ENCODE measurements at places on chromosomes 5 and 9. TPM values are rescaled to one million over a fixed set of nuclear protein-coding genes. Genes with fewer than 3 reads are reported as not detected.

DNA sequence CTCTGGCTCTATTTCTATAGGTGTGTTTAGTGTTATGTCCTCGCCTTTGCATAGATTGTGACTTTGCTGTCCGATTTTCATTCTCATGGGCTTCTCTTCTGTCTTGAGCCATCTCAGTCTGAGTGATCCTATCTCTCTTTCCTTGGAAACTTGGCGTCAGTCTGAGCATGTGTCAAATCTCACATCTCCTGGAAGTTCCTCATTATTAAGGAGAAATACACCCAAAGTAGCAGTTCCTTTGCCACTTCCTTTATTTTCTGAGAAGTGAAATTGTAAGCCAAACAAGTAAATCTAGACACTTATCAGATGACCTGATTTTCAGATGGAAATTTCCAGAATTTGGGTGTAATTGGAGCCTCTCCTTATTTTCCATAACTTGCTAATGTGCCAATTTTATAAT is 126.9 kb upstream of the ANKH start:
- H3K36me3 ChIP-seq: peaks cover 3% of the 10 kb centered on the region
- no peak overlapping the region for H3K27ac ChIP-seq
- peaks cover 25% of the 10 kb centered on the region for H3K27me3 ChIP-seq

DNA sequence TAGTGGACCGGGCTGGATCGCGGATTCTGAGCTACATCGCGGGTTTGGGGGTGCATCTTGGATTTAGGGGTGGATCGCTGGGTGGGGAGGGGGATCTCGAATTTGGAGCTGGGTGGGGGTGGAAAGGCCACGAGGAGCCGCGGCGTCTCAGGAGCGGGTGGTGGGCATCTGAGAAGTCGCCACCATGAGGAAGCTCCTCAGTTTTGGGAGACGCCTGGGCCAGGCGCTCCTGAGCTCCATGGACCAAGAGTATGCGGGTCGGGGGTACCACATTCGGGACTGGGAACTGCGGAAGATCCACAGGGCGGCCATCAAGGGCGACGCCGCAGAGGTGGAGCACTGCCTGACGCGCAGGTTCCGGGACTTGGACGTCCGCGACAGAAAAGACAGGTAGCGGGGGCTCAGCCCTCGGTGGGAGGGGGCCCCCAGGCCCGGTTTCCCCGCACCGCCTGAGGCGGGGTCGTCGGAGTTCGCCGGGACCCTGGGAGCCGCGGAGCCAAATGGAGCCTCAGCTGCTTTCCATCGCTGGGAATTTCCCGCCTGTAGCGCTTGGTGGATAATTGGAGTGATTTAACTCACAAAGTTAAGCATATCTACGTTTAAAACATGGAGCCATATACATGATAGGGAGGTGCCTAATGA is 376 bp downstream of the ANKRD18B start:
- no peaks in the 10 kb centered on the region for H3K36me3 ChIP-seq
- H3K27ac ChIP-seq: peak overlapping the region; percentile 72
- peak; percentile 70 for DNase-seq
- peak overlapping the region; percentile 88 for H3K4me3 ChIP-seq
- peaks cover 60% of the 10 kb centered on the region for H3K27me3 ChIP-seq

GRCh38 chr5:34652914-34653313 is 3.2 kb upstream of the RAI14 start:
- peaks cover 51% of the 10 kb centered on the region for H3K27me3 ChIP-seq
- H3K4me3 ChIP-seq: no peak overlapping the region
- DNase-seq: no peak
- H3K36me3 ChIP-seq: no peaks in the 10 kb centered on the region
- peaks cover 15% of the 10 kb centered on the region for H3K4me1 ChIP-seq

DNA sequence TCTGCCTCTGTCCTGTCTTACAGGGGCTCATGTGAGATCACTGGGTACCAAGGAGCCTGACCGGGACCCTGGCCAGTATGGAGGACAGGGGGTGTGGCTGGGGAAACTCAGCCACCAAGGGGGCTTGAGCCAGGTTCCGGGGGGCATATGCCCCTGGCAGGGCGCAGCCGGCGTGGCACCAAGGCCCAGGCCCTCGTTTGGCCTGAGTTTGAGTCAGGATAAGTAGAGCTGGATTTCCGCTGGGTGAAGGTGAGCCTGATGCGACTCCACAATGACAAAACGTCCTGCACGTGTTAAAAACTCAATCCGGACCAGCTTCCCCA is 616 bp upstream of the TSPAN17 start:
- H3K4me3 ChIP-seq: peak overlapping the region; percentile 91
- DNase-seq: no peak
- peaks cover 9% of the 10 kb centered on the region for H3K36me3 ChIP-seq

GRCh38 chr9:87657190-87657589 is 68.7 kb upstream of the CTSL start:
- no peak overlapping the region for H3K4me3 ChIP-seq
- no peak overlapping the region for H3K27ac ChIP-seq
- no peaks in the 10 kb centered on the region for H3K27me3 ChIP-seq
- no peaks in the 10 kb centered on the region for H3K4me1 ChIP-seq
- no peak for DNase-seq

GRCh38 chr5:98497418-98497817 is 276.0 kb upstream of the RGMB start:
- no peaks in the 10 kb centered on the region for H3K36me3 ChIP-seq
- H3K4me1 ChIP-seq: peaks cover 7% of the 10 kb centered on the region
- no peak overlapping the region for H3K27ac ChIP-seq
- DNase-seq: no peak

GRCh38 chr5:36605241-36605640 is 1.2 kb upstream of the SLC1A3 start:
- peaks cover 16% of the 10 kb centered on the region for H3K4me1 ChIP-seq
- no peak overlapping the region for H3K27ac ChIP-seq
- no peak overlapping the region for H3K4me3 ChIP-seq
- peaks cover 52% of the 10 kb centered on the region for H3K27me3 ChIP-seq
- H3K36me3 ChIP-seq: no peaks in the 10 kb centered on the region

- no peak overlapping the region for H3K27ac ChIP-seq
- no peak for DNase-seq
- no peaks in the 10 kb centered on the region for H3K36me3 ChIP-seq
- H3K4me3 ChIP-seq: no peak overlapping the region
- no peaks in the 10 kb centered on the region for H3K27me3 ChIP-seq
Observed at GRCh38 chr9:28378231-28378630, 805.0 kb upstream of the C9orf72 start.

- H3K27me3 ChIP-seq: peaks cover 8% of the 10 kb centered on the region
- H3K4me1 ChIP-seq: no peaks in the 10 kb centered on the region
- no peaks in the 10 kb centered on the region for H3K36me3 ChIP-seq
- no peak overlapping the region for H3K4me3 ChIP-seq
- no peak overlapping the region for H3K27ac ChIP-seq
Observed at GRCh38 chr5:159547466-159548195, 217.3 kb upstream of the IL12B start.

DNA sequence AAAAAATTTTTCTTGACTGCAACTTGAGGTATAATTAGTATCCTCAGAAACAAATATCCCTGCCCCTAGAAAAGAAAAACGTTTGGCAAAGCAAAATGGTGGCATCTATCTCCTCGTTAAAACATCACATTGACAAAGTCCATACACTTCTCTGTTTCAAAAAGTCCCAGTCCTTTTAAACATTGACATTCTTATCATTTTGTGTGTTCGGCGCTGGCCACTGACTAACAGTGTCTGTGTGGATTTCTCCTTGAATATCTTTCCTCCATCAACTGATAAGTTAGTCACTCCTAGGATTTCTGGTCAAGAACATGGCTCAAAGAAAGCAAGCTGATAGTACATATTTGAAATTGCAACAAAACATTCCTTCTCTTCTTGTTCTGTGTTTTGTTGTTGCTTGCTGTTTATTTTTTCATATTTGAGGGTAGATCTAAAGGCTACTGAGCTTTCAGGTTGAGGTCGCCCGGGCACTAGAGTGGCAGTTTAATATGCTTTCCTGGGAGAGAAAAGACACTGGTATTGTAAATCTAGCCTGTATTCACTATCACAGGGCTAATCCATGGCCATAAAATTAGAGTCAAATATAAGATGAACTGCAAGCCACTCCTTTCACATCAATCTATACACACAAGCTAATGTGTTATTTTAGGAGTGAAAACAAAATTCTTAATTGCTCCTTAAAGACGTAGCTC is 8.5 kb upstream of the PPIC start:
- peaks cover 21% of the 10 kb centered on the region for H3K27me3 ChIP-seq
- H3K27ac ChIP-seq: no peak overlapping the region
- H3K4me1 ChIP-seq: no peaks in the 10 kb centered on the region
- no peak overlapping the region for H3K4me3 ChIP-seq
- H3K36me3 ChIP-seq: no peaks in the 10 kb centered on the region

DNA sequence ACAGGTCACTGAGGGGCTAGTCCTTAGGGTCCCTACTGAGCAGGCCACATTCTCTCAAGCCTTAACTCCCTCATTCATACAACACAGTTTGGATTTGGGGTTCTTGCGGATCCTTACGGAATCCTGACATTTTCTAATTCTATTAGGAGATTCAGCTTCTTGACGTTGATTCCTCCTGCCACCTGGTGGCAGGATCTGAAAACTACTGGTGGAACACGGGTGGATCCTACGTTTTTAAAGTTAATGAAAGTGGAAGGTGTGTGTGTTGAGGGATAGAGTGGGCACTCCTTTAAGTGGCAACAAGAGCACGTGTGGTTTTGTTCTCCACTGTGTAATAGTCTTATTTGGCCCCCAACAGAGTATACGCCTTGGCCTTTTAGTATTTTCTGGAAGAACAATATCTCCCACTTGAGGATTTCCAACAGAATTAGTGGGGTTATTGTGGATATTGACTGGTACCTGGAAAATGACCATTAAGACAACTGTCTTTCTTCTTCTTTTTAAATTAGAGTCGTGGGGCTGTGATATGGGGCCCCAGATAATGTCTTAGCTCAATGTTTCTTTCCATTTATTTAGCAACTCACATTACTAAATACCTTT is 25.2 kb downstream of the SLC28A3 start:
- H3K36me3 ChIP-seq: no peaks in the 10 kb centered on the region
- H3K27me3 ChIP-seq: no peaks in the 10 kb centered on the region
- H3K27ac ChIP-seq: no peak overlapping the region
- peaks cover 19% of the 10 kb centered on the region for H3K4me1 ChIP-seq
- peak; percentile 89 for DNase-seq

GRCh38 chr9:96867079-96867804 is 12.9 kb upstream of the ZNF782 start:
- DNase-seq: no peak
- H3K4me3 ChIP-seq: no peak overlapping the region
- H3K36me3 ChIP-seq: no peaks in the 10 kb centered on the region

- DNase-seq: no peak
- H3K36me3 ChIP-seq: no peaks in the 10 kb centered on the region
- H3K27me3 ChIP-seq: peaks cover 22% of the 10 kb centered on the region
- H3K27ac ChIP-seq: no peak overlapping the region
- H3K4me3 ChIP-seq: no peak overlapping the region
Observed at GRCh38 chr5:79119486-79119885, 7.9 kb downstream of the BHMT start.

DNA sequence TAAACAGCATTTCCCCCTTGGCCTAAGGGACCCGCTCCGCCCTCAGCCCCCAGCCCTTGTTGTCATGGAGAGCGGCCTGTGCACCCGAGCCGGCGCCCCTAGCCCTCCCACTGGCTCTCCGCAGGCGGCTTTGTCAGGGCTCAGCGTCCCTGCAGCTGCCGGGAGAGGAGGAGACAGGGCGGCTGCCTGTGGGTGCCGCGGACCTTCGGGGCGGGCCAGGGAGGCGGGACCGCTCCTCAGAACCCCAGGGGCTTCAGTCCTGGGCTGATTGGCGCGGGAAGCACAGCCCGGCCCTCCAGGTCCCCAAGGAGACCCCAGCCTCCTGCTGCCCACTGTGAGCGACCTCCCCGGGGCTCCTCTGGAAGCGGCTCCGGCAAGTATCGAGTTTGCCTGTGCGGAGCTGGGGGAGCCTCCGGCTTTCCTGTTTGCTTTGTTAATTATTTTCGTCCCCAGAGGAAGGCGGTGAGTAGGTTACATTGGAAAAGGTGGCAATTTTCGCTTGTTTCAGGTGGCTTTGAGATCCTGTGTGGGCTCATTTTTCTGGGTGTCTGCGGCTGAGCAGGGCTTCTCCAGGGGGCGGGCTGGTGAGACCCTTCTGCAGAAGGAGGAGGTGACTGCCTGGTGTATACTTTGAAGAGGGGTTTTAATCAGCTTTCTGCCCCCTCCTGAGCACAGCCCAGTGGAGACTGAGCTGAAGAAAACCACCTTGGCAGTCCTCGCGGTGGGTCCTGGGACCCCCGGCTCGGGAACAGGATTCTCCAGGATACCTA is at the start of gene FGD3:
FGD3 (plus strand) TSS at position 256 of the 770 bp plus-strand sequence. CDS start 28,734 bp downstream, outside the sequence.
- H3K36me3 ChIP-seq: peaks cover 2% of the 10 kb centered on the region
- peak; percentile 85 for DNase-seq
- peak within 1 kb of the TSS; percentile 49 for H3K27ac ChIP-seq
- peak within 1 kb of the TSS; percentile 88 for H3K4me3 ChIP-seq
- H3K27me3 ChIP-seq: peaks cover 14% of the 10 kb centered on the region

DNA sequence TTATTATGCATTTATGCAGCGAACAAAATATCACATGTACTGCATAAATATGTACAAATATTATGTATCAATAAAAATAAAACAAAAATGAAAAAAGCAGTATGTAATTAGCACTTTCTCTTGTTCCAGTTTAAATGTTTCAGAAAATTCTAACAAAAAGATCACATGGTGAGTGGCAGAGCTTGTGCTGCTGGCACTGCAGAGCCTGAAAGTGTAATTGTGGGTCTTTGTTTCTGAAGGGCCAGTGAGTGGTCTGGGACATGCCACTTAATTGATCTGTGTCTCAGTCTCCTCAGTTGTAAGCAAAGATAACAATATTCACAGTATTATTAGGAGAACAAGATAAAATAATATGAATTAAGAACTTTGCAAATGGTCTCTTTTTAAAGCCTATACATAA is 39.5 kb upstream of the RAI14 start:
- H3K27ac ChIP-seq: no peak overlapping the region
- no peak for DNase-seq
- H3K27me3 ChIP-seq: no peaks in the 10 kb centered on the region
- H3K4me1 ChIP-seq: peaks cover 1% of the 10 kb centered on the region

GRCh38 chr9:91948597-91949391 is 1.2 kb downstream of the ROR2 start:
- peak; percentile 81 for DNase-seq
- no peaks in the 10 kb centered on the region for H3K36me3 ChIP-seq
- H3K27ac ChIP-seq: no peak overlapping the region
- peaks cover 6% of the 10 kb centered on the region for H3K4me1 ChIP-seq

GRCh38 chr5:85614489-85614888 is 1003.3 kb upstream of the COX7C start:
- no peaks in the 10 kb centered on the region for H3K36me3 ChIP-seq
- no peak overlapping the region for H3K4me3 ChIP-seq
- H3K27ac ChIP-seq: no peak overlapping the region
- no peaks in the 10 kb centered on the region for H3K4me1 ChIP-seq
- no peaks in the 10 kb centered on the region for H3K27me3 ChIP-seq

GRCh38 chr5:33850100-33850594 is 41.6 kb downstream of the ADAMTS12 start:
- H3K4me1 ChIP-seq: peaks cover 9% of the 10 kb centered on the region
- peak overlapping the region; percentile 45 for H3K27ac ChIP-seq
- peak overlapping the region; percentile 46 for H3K4me3 ChIP-seq
- DNase-seq: peak; percentile 75

Gene PCDHGC3
- 0.24 TPM for total RNA-seq

Gene NEUROG1
- total RNA-seq: not detected

Gene SARDH
- total RNA-seq: 0.54 TPM

Gene FGF1
- not detected for total RNA-seq

Gene MARVELD2
- total RNA-seq: 0.36 TPM

Gene PCA3
- total RNA-seq: not detected

Gene GPR151
- total RNA-seq: not detected

Gene DMRTA1
- not detected for total RNA-seq

Gene ENC1
- total RNA-seq: 1.2 TPM

Data from activated CD4-positive, alpha-beta T cell treated with anti-CD3 and anti-CD28 coated beads, Interleukin-2, amount 10 ng/mL, durations not matched to agents 24 days and 14 days (primary cell).